G401 (cell line): ENCODE measurements at places on chromosomes 4 and X. TPM values are rescaled to one million over a fixed set of nuclear protein-coding genes. Genes with fewer than 3 reads are reported as not detected.

- no peak for DNase-seq
These were observed 148.7 kb downstream of the FSTL5 start for GRCh38 chr4:162015090-162015489.

- DNase-seq: no peak
These were observed 76.7 kb upstream of the SLC4A4 start for GRCh38 chr4:71262161-71262560.

GRCh38 chr4:143699331-143700045 is 987 bp downstream of the FREM3 start:
- no peak for DNase-seq

DNA sequence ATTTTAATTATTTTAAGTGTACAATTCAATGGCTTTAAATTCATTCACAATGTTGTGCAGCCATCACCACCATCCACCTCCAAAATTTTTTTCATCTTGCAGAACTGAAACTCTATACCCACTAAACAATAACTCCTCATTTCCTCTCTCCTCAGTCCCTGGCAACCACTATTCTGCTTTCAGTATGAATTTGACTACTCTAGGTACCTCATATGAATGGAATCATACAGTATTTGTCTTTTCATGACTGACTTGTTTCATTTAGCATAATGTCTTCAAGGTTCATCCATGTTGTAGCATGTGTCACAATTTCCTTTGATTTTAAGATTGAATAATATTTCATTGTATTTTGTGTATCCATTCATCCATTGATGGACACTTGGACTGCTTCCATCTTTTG is 46.9 kb downstream of the KIF4A start:
- DNase-seq: no peak

DNA sequence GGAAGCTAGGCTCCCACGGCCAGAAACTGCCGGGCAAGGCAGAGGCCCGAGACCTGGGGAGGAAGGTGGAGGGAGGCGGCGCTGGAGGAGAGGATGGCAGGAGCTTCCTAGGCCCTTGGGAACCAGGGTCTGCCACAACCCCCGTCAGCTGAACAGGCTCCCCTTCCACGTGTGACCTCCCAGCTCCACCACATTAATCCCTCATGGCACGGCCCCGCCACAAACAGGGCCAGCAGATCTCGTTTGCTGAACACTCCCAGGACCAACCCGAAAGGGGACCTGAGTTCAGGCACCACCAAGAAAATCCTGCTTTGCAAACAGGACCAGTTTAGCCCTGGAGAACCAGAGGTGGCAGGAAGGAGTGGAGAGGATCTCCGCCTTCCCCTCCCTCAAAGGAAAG is 62.7 kb downstream of the FHDC1 start:
- DNase-seq: no peak

DNA sequence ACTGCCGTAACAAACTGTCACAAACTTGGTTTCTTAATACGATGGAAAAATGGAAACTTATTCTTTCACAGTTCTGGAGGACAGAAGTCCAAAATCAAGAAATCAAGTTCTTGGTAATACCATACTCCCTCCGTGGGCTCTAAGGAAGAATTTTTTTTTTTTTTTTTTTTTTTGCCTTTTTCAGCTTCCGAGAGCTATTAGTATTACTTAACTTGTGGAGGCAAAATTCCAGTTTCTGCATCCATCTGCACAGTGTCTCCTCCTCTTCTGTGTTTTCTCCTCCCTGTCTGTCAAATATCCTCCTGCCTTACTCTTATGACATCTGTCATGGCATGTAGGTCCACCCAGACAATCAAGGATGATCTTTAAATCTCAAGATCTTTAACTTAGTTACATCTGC is 426.6 kb downstream of the SPRY1 start:
- no peak for DNase-seq

GRCh38 chrX:53184836-53185235 is 40.2 kb downstream of the KDM5C start:
- DNase-seq: no peak

- DNase-seq: no peak
These were observed 18.3 kb upstream of the MSL3 start for GRCh38 chrX:11739776-11740175.

DNA sequence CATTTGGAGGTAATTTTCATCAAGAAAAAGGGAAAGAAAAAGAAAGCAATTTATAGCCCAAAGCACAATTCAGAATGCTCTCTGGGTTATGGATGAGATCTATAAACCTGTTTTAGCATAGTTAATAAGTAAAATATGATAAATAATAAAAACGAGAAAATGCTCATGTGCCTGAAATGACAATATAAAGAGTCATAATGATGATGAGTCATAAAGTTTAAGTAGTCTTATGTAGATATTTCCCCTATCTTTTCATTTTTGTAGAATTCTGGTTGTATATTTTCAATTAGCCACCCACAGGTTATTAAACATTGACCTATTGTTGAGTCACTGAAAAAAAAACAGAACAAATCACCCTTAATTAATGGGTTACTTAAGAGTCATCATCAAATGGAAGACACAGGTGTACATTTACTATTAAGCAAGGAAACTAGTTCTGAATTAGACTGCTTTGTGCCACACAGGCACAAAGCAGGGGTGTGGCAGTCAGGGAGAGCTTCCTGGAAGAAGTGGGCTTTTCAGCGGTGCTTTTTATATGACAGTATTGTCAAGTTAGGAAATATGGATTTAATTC is 29.3 kb downstream of the BEND4 start:
- no peak for DNase-seq

DNA sequence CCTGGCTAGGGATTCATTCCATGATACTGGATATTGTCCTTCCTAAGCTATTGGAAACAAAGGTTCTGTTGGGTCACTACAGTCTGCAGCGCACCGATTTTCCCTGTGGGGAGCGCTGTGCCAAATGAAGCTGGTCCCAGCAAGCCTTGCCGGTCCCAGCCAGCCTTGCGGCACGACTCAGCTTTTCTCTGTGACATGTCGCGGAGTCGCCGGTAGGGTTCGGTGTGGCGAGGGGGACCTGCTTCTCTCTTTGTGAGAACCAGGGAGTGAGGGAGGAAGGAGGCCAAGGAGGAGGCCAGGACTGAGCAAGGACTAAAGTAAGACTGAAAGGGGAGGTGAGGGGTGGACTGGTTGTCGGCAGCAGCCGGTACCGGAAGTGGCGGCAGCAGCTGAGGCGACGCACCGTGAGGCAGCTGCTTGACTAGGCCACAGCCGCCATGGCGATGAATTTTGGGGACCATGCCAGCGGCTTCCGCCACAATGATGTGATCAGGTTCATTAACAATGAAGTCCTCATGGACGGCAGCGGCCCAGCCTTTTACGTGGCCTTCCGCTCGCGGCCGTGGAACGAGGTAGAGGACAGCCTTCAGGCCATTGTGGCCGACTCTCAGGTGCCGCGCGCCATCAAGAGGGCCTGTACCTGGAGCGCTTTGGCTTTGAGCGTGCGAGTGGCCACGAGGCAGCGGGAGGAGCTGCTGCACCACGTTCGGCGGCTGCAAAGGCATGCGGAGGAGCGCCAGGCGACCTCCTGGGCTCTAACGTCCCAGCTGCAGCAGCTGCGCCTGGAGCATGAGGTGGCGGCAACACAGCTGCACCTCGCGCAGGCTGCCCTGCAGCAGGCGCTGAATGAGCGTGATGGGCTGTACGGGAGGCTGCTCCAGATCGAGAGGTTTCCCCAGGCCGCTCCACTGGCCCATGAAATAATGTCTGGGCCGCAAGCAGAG is at the start of gene TEX13D:
Gene TEX13D, plus strand, starts transcription at position 180 of the 944 bp plus-strand sequence. Its CDS starts 258 bp downstream, at position 438.
- DNase-seq: no peak

- DNase-seq: no peak
These were observed 114.6 kb downstream of the RASL11B start for GRCh38 chr4:52976523-52977230.

DNA sequence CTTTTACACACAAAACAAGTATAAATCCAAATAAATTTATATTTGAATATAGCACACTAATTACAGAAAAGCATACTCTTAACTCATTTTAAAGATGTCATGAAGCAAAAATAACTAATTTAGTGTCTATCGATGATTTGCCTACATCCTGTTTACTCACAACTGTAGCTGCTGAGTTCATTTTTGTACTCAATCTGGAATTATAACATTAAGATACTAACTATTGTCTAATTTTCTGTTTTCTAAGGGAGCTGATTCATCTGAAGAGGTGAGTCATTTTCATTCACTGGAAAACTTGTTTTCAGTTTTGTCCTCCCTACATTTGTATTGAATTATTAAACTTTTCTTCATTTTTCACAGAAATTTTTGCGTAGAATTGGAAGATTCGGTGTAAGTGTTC is 3.7 kb downstream of the STATH start:
- no peak for DNase-seq

GRCh38 chr4:101993002-101993841 is 202.7 kb downstream of the BANK1 start:
- peak; percentile 81 for DNase-seq

- DNase-seq: no peak
These were observed 8.6 kb upstream of the HS6ST2 start for GRCh38 chrX:132967049-132967448.

- no peak for DNase-seq
These were observed 222.2 kb upstream of the PPP1R2C start for GRCh38 chrX:43000121-43000520.

DNA sequence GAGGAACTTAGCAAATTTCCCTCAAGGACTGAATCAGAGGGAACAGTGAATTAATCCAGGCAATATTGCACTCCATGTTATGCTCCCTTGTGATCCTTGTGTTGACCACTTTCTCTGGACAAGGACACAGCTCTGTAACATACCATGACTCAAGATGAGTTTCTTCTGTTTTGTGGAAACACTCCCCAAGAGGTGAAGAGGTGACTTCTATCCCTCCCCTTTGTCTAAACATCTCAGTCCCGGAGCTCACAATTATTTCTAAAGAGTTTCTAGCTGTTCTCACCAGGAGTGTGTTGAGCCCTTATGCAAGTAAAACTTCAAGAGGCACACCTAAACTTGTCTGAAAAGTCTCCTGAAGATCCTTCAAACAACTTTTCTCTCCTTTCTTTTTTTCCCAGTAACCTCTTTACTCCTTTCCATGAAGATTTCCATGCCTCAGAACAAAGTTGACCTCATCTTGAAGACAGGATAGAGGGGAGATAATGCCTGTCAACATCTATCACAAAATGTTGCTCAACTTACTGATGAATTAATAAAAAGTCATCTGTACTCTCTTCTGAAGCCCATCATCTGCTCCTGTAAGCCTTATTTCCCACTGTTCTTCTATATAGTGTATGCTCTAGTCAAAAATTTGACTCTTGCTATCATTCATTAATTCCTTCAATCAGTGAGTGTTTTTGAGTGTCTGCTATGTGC is 429.1 kb downstream of the SPRY1 start:
- DNase-seq: no peak

DNA sequence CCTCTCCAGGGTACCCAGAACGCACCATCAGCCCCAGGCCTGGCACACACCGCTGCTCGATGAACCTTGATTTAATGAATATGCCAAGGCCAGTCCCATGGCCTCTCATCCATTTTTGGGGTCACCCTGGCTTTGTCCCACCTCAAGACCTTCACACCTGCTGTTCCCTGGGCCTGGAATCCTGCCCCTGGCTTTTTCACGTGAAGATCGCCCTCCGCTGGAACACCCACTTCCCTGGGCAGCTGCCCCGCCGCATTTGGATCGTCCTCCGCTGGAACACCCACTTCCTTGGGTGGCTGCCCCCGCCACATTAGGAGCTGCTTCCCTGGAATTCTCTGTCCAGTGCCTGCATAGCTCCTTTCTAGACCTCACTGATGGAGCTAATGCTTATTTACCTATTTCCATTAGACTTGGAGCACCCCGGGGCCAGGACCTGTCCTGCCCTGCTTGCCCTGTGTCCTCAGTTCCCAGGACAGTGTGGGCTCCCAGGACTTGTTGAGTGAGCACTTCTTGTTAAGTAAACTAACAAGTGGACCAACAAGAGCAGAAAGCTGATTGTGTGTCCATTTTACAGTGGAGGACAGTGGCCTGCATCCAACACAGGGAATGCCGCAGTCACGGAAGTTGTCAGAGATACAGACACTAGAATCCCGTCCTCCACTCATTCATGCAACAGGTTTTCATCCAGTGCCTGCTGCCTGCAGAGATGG is 12.5 kb downstream of the BLOC1S4 start:
- DNase-seq: no peak

DNA sequence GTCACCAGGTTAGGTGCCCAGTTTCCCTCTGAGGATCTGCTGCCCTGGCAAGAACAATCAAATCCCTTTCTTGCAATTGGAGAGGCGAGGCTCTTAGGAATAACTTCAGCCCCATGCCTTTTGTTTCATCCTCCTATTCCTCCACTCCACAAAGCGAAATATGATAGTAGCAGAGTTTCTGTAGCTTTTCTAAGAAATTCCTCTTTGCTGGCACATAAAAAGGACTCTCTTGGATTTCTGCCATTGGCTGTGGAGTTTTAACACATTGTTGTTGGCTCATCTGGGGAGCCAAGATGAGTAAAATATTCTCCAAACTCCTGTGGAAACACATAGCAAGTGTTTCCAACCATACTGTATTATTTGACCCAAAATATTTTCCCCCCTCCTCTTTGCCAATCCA is 11.0 kb upstream of the ADGRG2 start:
- DNase-seq: no peak

DNA sequence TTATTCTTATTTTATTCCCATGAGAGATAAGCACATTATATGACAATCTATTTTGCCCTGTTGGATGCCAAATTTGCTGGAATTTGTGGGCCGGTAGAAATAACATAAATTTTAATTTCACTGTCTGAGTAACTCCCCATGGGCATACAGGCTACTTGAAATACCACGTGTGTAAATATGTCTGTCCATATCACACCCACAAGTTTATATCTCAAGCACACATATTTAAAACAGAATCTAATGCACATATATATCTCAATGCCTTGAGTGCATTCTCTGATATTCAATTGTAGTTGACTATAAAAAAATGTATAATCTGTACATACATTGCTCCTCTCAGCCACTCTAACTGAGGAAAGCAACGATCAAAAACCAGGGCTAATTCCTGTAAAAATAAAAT is 51.2 kb downstream of the PPARGC1A start:
- DNase-seq: no peak

GRCh38 chrX:93932471-93933220 is 258.6 kb downstream of the FAM133A start:
- DNase-seq: no peak

- DNase-seq: no peak
These were observed 497 bp upstream of the THAP9 start for GRCh38 chr4:82900066-82900410.

SMR3B gene
- not detected in 2 replicates for total RNA-seq

ZNF518B gene
- total RNA-seq: 13.0 and 33.1 TPM in 2 replicates

CTAG2 gene
- not detected in 2 replicates for total RNA-seq

CCSER1 gene
- total RNA-seq: 14.7 and 16.9 TPM in 2 replicates

PNPLA4 gene
- 37.0 and 46.6 TPM in 2 replicates for total RNA-seq

EFHC2 gene
- total RNA-seq: not detected in 2 replicates

CYLC1 gene
- not detected in 2 replicates for total RNA-seq

TRAM1L1 gene
- 0.92 and 1.0 TPM in 2 replicates for total RNA-seq

GNRHR gene
- total RNA-seq: not detected in 2 replicates

CRLF2 gene
- total RNA-seq: not detected in 2 replicates

SH3BP2 gene
- 9.0 TPM in 2 replicates for total RNA-seq

CENPVL1 gene
- total RNA-seq: not detected in 2 replicates

IL2 gene
- total RNA-seq: not detected in 2 replicates

NAP1L2 gene
- total RNA-seq: 0.86 TPM in 1 of 2 replicates, not detected in the other
